ENCODE measurements at places on chromosomes 2 and 18. TPM values are rescaled to one million over a fixed set of nuclear protein-coding genes. Genes with fewer than 3 reads are reported as not detected.

Gene SOX11
- not detected for total RNA-seq

Gene CD28
- 94.2 TPM for total RNA-seq

Gene CKAP2L
- 24.5 TPM for total RNA-seq

Gene RBM44
- 0.52 TPM for total RNA-seq

- DNase-seq = no peak
These were observed 333.7 kb downstream of the CYP26B1 start for GRCh38 chr2:71813807-71814470.

GRCh38 chr2:31334311-31335026, 80.1 kb downstream of the XDH start:
- no peak for DNase-seq

GRCh38 chr2:183057333-183057985, 19.2 kb upstream of the NCKAP1 start:
- DNase-seq = no peak

Measured in activated CD8-positive, alpha-beta T cell treated with anti-CD3 and anti-CD28 coated beads for 36 hours (primary cell).